ENCODE measurements at places on chromosomes 7 and 10.

GRCh38 chr7:117119192-117119924 is 166.1 kb downstream of the ST7 start:
- DNase-seq, result peak; percentile 76

DNA sequence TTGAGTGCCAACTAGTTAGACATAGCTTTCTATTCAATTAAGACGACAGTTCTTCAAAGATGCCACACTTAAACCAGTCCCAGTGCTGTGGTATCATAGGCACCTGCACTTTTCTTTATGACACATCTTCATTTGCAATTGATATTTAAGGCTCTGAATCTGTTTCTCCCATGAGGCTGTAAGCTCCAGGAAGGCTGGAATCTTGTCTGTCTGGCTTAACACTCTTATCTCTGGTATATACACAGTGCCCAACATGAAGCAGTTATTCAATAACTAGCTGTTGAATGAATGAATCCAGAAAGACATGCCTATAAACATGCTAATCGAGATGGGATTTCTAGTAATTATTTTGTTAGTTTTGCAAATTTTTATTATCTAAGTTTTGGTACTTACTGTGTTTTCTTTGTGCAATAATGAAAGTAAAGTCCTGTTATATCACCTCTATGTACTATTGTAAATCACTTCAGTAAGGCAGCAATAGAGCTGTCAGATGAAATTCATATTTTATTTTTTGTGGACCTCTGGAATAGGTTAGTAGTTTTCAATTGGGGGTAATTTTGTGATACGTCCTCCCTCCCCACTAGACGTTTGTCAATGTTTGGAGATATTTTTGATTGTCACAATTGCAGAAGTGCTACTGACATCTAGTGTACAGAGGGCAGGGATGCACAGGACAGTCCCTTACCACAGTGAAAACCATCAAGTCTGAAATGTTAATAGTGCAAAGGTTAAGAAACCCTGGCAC is 51.3 kb upstream of the STEAP4 start:
- DNase-seq, result no peak

DNA sequence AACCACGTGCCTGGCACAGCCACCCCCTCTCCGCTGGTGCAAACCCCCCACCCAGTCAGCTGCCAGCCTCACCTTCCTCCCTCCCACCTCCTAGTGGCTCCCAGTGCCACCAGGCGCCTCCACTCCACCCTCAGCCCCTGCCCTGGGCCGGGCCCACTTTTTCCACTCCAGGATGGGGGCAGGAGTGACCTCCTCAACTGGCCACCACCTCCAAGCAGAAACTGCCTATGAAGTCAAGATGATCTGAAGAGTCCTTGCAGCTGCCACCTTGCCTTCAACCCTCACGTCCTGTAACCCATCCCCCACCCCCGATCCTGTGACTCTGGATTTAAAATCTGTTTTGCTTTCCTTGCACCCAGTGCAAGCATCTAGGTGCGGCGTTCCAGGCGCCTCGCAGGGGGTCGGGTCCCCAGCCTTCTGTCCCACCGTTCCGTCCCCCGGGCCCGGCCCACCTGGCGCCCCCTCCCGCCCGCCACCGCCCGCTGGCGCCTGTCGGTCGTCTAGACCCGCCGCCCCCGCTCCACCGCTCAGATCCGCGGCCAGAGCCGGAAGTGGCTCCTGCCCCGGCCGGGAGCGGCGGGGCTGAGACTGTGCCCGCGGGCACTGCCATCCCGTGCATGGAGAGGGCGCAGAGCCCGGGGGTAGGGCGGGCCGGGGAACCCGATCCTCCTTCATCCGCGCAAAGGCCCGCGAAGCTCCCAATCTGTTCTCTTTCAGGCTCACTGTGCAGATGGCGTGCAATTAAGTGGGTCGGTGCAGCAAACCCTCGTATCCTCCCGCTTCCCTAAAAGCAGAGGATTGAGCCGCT is 51.2 kb upstream of the GTF2I start:
- no peak for DNase-seq

- no peak for DNase-seq
Observed at GRCh38 chr7:47000561-47000960, 581.4 kb downstream of the TNS3 start.

GRCh38 chr7:85172530-85172941 is 14.3 kb downstream of the SEMA3D start:
- no peak for DNase-seq

DNA sequence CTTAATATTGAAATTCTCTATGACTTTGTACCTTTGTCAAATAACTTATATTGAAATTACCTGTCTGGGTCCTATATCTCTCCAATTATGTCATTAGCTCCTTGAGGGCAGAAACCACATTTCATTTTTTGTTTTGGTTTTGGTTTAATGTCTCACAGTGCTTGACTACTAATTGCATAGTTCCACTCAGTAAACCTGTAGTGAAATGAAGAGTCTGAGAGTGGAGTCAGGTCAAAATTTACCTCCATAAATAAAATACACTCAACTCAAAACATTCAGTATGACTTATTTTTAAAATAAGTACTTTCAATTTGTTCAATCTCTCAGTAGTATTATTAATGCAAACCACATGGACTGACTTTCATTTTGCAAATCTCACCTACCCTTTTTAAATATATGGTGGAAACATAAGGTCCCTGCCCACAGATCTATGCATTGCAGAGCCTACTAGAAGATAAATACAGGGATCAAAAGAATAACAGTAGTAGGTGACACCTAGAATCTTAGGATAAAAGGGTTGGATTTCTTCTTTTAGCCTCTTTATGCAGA is 32.5 kb downstream of the PDE1C start:
- no peak for DNase-seq

DNA sequence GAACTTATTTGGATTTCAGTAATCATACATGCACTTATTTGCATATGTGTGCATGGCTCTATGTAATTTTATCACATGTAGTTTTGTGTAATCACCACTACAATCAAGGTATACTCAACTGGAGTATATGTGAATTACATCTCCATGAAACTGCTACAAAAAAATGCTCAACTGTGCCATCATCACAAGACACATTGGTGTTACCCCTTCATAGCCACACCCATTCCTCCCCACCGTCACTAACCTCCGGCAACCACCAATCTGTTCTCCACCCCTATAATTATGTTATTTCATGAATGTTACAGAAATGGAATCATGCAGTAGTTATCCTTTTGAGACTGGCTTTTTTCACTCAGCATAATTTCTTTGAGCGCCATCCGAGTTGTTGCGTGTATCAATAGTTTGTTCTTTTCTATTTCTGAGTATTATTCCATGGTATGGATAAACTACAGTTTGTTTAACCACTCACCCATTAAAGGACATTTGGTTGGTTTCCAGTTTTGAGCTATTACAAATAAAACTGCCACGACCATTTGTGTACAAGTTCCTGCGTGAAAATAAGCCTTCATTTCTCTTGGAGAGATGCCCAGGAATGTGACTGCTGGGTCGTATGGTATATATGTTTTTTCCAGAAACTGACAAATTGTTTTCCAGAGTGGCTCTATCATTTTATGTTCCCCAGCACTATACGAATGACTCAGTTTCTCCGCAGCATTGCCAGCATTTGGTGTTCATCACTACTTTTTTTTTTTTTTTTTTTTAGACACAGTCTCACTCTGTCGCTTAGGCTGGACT is 11.3 kb upstream of the SMO start:
- peak; percentile 33 for DNase-seq

- DNase-seq, result peak; percentile 32
Observed at GRCh38 chr10:25725917-25726716, 207.9 kb upstream of the MYO3A start.

DNA sequence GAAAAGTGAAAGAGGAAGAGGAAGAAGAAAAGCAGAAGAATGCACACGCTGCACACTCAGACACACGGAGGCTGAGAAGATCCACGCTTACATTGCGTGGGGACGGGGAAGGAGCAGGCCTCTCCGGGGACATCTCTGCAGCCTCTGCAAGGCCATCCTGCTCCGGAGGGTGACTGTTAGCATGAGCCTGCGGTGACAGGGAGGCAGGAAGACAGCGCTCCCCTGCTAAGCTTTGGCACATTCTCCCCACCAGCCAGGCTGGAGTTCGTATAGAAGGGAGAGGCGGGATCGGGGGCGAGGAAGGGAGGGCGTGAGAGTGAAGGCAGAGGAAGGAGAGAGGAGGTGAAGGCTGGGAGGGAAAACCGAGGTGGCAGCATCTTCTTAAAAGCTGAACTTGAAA is 366.0 kb upstream of the SHH start:
- DNase-seq, result no peak

- no peak for DNase-seq
Observed at GRCh38 chr7:2251841-2252771, 10.1 kb downstream of the NUDT1 start.

DNA sequence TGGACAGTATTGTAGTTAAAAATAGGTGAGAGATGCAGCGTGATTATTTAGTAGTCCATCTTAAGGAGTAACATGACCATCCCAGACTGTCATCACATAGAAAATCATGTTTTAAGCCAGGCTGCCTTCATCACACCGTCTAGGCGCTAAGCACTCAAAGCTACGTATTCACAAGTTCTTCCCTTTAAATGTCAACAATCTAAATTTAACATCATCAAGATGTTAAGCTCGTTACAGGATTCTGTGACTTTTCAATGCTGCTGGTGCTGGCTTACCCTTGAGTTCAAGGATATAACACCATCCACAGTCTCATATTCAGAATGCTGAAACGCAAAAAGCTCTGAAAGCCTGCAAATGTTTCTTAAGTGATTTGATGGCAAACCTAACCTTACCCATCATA is 109.5 kb upstream of the CDCA7L start:
- DNase-seq, result no peak

DNA sequence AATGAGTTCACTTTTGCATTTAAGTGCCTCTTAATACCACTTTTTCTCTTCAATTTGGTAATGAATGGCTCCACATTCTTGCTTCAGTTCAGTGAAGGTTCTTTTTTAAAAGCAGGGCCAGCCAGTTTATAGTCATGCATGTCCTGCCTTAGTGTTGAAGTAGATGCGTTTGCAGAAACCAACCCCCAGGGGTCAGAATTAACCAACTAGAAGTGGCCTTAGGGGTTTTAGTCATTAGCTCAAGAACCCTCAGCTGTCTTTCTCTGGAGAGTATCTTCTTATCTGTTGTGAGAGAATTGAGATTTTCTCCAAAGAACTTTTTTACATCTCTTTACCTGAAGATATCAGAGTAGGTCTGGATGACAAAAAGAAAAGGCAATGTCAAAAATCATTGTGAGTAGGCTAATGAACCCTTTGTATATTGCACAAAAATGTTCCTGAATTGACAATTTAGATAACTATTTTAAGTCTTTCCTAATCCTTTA is 82.2 kb downstream of the PIK3CG start:
- DNase-seq, result peak; percentile 64

DNA sequence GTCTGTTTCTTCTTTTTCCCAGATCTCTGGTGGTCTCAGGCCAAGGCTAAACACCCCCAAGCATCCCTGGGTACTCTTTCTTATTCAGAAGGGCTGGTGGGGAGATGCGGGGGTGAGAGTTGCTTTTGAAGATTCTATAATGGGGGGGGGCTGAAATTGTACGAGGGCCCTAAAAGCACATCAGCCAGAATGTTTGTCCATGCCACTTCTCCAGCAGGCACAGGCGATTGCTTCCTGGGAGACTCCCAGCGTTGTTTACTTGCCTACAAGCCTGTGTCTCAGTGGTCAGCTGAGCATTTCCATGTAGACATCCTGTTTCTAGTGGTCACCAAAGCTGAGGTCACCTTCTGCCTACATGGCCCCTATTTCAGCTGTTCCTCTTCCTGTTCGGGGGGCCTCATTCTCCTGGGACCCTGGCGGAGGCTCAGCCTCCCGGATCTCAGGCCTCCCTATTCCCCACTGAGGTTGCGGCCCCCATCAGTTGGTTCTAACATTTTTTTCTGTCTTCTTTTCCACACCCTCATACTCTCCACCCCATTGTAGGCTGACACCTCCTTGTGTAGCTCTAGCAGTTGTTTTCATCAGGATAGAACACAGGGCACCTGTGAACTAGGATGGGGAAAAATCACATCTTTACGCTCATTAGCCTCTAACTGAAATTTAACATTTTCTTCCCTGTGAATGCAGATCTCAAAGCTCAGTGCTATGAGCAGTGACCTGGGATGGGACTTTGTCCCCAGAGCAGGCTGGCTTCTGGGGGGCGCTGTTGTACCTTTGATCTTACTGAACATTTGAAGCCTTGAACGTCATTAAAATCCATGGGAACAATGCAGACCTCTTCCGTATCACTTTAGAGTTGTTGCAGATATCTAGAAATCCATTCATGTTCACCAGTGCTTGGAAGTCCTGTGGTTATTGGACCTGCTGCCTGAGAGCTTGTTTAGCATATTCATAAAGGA is 286.5 kb downstream of the GLRX3 start:
- no peak for DNase-seq

DNA sequence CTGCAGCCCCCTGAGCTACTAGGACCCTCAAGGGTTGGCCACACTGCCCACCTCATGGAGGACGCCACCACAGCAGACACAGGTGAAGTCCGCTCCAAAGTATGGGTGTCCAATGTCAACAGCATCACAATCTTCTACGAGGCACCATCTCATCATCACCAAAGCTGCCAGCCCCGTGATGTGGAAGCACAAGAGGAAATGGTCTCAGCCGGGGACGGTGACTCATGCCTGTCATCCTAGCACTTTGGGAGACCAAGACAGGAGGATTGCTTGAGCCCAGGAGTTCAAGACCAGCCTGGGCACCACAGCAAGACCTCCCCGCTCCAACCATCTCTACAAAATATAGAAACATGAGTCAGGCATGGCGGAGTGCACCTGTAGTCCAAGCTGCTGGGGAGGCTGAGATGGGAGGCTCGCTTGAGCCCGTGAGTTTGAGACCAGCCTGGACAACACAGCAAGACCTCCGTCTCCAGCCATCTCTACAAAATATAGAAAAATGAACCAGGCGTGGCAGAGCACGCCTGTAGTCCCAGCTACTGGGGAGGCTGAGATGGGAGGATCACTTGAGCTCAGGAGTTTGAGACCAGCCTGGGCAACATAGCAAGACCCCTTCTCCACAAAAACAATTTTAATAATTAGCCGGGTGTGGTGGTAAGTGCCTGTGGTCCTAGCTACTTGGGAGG is 48.8 kb upstream of the MYL10 start:
- no peak for DNase-seq

GRCh38 chr7:3956949-3957348 is 655.9 kb downstream of the SDK1 start:
- DNase-seq, result no peak

- no peak for DNase-seq
Observed at GRCh38 chr10:7423521-7423920, 12.7 kb upstream of the SFMBT2 start.

GRCh38 chr7:51236470-51237132 is 80.0 kb downstream of the COBL start:
- no peak for DNase-seq

- DNase-seq, result no peak
Observed at GRCh38 chr7:141320287-141320686, 230.9 kb upstream of the AGK start.
